Ascending aorta (tissue), 2 donors: ENCODE measurements at places on chromosomes 1 and 21.

DNA sequence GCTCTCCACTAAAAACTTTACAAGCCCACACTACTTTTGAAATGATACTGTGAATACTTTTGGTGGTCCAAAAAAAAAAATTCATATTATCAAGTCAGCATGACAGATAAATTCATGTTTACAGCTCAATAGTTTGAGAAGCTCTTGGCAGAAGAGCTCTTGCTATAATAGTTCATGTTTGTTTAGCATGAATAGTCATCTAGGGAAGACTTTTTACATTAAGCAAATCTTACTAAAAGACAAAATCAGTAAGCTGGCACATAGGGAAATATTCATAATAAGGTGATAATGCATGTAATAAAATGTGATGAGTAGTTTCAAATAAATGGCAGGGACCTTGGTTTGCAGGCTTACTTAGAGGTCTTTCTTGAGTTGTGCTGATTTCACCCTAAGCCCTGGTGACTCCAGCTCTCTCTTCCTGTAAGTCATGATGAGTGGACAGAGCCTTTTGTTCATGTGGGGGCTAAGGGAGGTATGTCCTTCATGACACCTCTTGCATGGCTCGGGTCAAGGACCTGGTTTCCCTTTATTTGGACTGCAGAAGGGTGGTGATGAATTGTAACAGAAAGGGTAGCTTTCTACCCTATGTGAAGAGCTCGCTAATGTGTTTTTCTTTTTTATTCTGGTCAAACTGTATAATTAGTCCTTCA lies 166.7 kb downstream of the GABPA start:
- H3K36me3 ChIP-seq: no peaks in the 10 kb centered on the region
- no peaks in the 10 kb centered on the region for H3K4me1 ChIP-seq
- no peak for DNase-seq
- no peak overlapping the region for H3K4me3 ChIP-seq
- H3K27ac ChIP-seq: no peak overlapping the region
- no peaks in the 10 kb centered on the region for H3K27me3 ChIP-seq

GRCh38 chr1:48596046-48596445 lies 124.0 kb upstream of the SPATA6 start:
- no peaks in the 10 kb centered on the region for H3K4me1 ChIP-seq
- no peaks in the 10 kb centered on the region for H3K36me3 ChIP-seq
- H3K27me3 ChIP-seq: no peaks in the 10 kb centered on the region

DNA sequence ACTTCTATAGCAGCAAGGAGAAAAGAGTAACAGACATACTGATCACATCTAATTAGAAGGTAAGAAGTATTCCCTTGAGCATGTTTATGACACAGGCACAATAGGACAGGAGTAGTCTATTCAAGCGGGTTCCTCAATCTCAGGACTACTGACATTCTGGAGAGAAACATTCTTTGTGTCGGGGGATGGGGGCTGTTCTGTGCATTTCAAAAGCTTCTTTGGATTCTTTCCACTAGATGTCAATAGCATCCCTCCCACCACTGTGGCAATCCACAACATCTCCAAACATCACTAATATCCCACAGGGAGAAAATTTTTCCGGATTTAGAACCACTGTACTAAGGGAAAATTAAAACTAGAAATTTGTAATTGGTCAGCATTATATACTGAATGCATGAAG lies 56.9 kb downstream of the ADAMTS5 start:
- H3K4me3 ChIP-seq: no peak overlapping the region
- no peaks in the 10 kb centered on the region for H3K27me3 ChIP-seq

- H3K27ac ChIP-seq: no peak overlapping the region
- DNase-seq: no peak
- no peaks in the 10 kb centered on the region for H3K4me1 ChIP-seq
- H3K4me3 ChIP-seq: no peak overlapping the region
- H3K27me3 ChIP-seq: no peaks in the 10 kb centered on the region
Observed at GRCh38 chr1:70048336-70049094, 156.9 kb downstream of the LRRC40 start.

DNA sequence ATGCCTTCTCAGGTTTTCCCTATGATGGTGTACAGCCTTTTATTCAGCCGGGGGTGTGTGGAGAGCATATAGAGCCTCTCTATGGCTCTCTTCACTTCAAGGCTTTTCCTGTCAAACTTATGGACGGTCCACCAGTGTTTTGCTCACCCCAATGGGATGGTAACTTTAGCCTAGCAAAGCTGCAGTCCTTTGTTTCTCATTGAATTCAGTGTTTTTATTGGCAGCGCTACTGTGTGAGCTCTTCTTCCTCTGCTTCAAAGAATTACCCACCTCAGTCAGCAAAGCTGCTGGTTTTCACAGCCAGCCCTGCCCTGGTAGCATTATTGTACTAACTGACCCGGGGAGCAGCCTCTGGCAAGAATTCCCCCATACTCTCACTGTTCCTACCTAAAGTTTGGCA lies 145.3 kb upstream of the RRP15 start:
- no peak overlapping the region for H3K27ac ChIP-seq
- no peaks in the 10 kb centered on the region for H3K36me3 ChIP-seq
- no peaks in the 10 kb centered on the region for H3K4me1 ChIP-seq
- no peak overlapping the region for H3K4me3 ChIP-seq

- H3K4me3 ChIP-seq: no peak overlapping the region
- no peaks in the 10 kb centered on the region for H3K36me3 ChIP-seq
- no peak for DNase-seq
- no peak overlapping the region for H3K27ac ChIP-seq
- no peaks in the 10 kb centered on the region for H3K27me3 ChIP-seq
- H3K4me1 ChIP-seq: no peaks in the 10 kb centered on the region
Observed at GRCh38 chr1:13764588-13765332, 64.8 kb downstream of the PRDM2 start.

DNA sequence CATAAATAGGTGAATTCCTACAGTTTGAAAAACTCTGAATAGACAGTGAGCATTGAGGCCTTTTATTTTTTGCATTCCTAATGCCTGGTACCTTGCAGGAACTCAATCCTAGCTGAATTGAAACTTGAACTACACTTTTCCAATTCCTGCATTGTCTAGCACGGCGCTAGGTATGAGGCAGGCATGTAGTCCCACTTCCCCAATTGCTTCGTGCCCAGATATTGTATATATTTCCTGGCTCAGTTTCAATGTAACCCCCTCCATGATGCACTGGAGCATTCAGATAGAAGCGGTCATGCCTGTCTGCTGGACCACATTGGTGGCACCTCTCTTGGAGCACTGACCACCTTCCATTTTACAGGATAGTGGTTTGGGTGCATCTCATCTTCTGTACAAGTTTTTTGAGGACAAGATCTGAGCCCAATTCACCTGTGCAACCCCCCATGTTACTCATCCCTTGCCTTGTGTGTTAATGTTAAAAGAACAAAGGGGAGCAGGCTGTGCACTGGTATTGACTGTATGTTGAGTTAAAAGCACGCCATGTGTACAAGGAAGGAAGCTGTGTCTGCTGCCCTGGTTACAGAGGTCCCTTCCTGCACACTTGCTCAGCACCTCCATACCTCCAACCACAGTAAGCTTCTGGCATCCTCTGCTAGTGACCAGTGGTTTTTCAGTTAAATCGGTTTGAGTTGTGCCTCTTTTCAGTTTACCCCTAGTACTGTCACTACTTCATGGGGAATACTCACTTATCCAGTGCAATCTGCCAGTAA lies 10.0 kb upstream of the RAB7B start:
- H3K4me1 ChIP-seq: no peaks in the 10 kb centered on the region
- H3K27me3 ChIP-seq: no peaks in the 10 kb centered on the region
- H3K4me3 ChIP-seq: no peak overlapping the region
- no peak overlapping the region for H3K27ac ChIP-seq
- no peaks in the 10 kb centered on the region for H3K36me3 ChIP-seq

DNA sequence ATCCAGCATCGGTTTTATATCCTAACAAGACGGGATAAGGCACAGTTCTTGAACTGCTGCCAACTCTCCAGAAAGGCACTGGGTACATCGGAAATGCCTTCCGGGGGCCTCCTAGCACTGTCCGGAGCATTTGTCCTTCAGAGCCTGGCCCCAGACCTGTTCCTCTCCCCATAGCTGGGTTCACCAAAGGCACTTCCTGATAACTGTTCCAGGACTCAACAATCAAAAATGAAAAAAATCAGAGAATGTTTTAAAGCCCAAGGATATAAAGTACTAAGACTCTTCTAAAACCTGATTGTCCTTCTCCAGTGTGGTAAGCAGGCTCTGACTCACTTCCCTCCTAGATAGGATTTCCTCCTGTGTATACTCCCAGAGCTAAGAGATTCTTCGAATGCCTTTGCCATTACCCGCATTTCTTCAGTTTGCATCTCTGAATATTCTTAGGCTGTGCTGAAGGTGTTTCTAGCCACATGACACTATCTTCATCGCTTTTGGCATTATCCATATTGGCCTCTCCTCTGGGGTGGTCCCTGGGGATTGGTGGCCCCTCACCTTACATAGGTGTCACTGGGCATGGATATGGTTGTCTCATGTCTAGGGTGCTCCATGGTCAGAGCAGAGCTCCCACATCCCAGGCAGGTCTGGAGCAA lies 112.9 kb downstream of the ZBTB18 start:
- H3K27ac ChIP-seq: peak overlapping the region; percentile 20
- DNase-seq: no peak
- H3K36me3 ChIP-seq: no peaks in the 10 kb centered on the region
- H3K4me1 ChIP-seq: no peaks in the 10 kb centered on the region

- no peaks in the 10 kb centered on the region for H3K36me3 ChIP-seq
- no peak overlapping the region for H3K4me3 ChIP-seq
- H3K27ac ChIP-seq: no peak overlapping the region
- DNase-seq: no peak
- no peaks in the 10 kb centered on the region for H3K27me3 ChIP-seq
Observed at GRCh38 chr1:4488018-4488417, 166.4 kb upstream of the AJAP1 start.

DNA sequence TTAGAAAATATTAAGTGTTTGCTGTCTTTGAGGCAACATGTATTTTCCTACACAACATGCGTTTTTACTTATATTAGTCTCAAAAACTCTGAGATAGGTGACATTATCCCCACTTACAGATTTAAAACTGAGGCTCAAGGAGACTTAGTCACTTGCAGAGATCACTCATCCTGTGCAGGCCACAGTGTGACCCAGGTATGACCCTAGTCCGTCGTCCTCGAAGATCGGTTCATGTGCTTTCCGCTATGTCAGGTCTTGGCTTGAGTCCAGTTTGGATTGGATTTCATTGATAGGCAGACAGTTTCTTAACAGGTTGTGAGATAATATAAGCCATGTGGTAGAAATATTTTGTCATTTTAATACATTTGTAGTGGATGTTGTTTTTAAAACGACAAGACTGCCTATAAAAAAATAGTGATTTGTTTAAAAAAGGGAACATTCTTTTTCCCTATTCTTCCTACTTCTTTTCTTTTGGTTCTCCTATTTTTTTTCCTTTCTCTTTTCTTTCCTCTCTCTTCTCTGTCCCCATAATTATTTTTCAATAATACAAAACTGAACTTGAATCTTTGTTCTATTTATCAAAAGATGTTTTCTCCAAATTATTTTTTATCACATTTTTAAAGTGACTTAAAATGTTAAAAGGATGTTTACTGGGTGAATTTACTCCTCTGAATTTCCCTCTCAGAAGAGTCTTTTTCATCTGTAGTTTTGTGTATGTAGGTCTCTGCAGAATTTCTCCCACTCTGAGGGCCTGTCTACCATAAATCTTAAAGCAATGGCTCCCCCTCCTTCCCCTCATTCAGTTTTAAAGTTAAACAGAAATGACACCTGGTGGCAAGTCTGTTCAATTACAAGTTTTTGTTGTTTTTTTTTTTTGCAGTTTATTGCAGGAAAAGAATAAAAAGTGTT lies 81.8 kb downstream of the PHTF1 start:
- DNase-seq: no peak
- H3K27me3 ChIP-seq: no peaks in the 10 kb centered on the region
- H3K4me1 ChIP-seq: no peaks in the 10 kb centered on the region
- peaks cover 5% of the 10 kb centered on the region for H3K36me3 ChIP-seq
- no peak overlapping the region for H3K27ac ChIP-seq

DNA sequence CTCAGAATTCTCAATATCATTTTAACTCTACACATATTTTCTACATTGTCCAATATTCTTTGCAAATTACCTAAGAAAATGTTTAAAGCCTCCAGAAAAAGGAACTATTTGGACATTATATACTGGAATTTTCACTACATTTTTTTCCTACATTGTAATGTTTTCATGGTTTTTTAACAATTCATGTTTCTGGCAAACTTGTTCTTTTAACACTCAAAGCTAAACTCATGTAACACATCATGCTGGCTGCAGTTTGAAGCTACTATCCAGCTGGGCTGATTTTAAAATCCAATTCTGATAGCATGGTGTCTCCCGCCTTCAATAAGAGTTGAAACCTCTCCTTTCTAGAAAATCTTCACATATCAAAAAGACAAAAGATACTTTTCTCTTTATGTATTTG lies 52.0 kb downstream of the TGFBR3 start:
- DNase-seq: no peak
- H3K36me3 ChIP-seq: no peaks in the 10 kb centered on the region
- H3K4me1 ChIP-seq: peaks cover 2% of the 10 kb centered on the region
- no peak overlapping the region for H3K4me3 ChIP-seq
- H3K27me3 ChIP-seq: no peaks in the 10 kb centered on the region

DNA sequence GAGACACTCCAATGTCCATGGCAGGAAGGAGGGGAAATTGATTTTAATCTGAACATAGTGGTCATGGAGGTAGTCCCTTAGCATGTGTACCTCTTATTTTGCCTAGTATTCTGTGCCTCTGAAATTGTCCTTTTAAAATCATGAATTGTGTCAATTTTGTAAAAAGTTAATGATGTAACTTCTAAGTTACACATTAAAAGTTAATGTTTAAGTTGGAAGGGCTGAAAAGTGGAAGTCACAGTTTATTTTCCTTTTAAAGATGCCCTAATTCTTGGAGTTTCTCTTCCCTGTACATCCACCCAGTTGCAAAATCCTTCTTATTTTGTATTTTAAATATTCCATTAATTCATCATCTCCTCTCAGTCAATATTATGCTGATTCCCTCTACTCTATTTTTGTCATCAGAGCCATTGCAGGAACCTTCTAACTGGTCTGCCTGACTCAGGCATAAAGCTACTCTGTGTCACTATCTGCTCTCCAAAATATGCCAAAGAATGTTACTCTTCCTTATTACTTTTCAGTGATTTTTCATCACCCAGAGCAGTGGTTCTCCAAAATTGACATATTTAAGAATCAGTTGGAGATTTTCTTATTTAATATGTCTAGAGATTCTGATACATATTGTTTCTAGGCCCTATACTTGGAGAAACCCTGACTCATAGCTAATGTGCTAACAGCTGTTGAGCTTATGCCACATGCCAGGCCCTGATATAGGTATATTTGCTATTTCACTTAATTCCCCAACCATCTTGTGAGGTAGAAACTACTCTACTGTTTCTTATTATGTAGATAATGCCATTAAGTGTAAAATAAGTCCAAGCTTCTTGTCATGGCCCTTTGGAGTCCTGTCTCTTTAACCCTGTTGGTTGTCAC lies 5.1 kb downstream of the HOOK1 start:
- H3K27me3 ChIP-seq: no peaks in the 10 kb centered on the region
- H3K36me3 ChIP-seq: no peaks in the 10 kb centered on the region
- no peak for DNase-seq
- no peak overlapping the region for H3K4me3 ChIP-seq
- H3K27ac ChIP-seq: no peak overlapping the region

- no peak overlapping the region for H3K27ac ChIP-seq
- DNase-seq: no peak
- H3K36me3 ChIP-seq: no peaks in the 10 kb centered on the region
- H3K27me3 ChIP-seq: no peaks in the 10 kb centered on the region
- H3K4me3 ChIP-seq: no peak overlapping the region
- no peaks in the 10 kb centered on the region for H3K4me1 ChIP-seq
Observed at GRCh38 chr1:214303141-214303930, 22.4 kb downstream of the SMYD2 start.

GRCh38 chr1:5978452-5978851 lies 13.8 kb downstream of the NPHP4 start:
- no peak overlapping the region for H3K27ac ChIP-seq
- no peak overlapping the region for H3K4me3 ChIP-seq
- no peak for DNase-seq
- no peaks in the 10 kb centered on the region for H3K4me1 ChIP-seq
- no peaks in the 10 kb centered on the region for H3K27me3 ChIP-seq
- H3K36me3 ChIP-seq: peaks cover 6% of the 10 kb centered on the region
